ENCODE measurements at places on chromosomes 2 and 18.

DNA sequence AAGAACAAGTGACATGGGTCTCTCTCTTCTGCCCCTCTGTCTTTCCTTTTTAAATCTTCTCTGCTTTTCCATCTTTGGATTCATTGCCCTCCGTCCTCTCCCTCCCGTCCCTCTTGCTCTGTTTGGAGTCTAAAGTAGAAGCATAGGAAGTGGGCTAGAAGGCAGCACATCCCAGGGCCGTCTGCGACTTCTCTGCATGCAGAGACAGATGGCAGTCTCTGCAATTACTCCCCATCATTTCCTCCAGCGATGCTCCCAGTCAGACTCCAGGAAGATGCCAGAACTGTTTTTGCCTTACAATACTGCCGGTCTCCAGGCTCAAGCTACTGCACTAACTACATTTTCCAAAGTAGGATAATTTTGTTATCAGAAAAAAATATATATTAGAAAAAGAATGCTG, 35.2 kb upstream of the LPIN2 start:
- no peak for DNase-seq

GRCh38 chr2:20125164-20125563, 73.7 kb upstream of the LAPTM4A start:
- DNase-seq: no peak

DNA sequence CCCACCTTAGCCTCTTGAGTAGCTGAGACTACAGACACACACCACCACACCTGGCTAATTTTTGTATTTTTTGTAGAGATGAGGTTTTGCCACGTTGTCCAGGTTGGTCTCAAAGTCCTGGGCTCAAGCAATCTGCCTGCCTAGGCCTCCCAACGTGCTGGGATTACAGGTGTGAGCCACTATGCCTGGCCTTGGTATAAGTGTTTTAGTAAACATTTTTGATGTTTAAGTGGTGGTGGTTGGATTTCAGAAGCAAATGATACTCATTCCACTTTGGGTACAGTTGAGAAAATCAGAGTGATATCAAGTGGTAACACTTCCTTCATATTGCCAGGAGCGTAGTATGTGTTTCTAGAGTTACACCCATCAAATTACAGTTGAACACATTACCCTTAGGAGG, 25.4 kb downstream of the ACADL start:
- no peak for DNase-seq

- DNase-seq: no peak
Observed at GRCh38 chr18:12639990-12640880, 17.7 kb downstream of the SPIRE1 start.

- no peak for DNase-seq
Observed at GRCh38 chr18:47842836-47843235, 87.6 kb downstream of the SMAD2 start.

- no peak for DNase-seq
Observed at GRCh38 chr2:12141618-12142258, 395.3 kb downstream of the LPIN1 start.

- DNase-seq: no peak
Observed at GRCh38 chr2:72562451-72563153, 263.2 kb downstream of the EXOC6B start.

- no peak for DNase-seq
Observed at GRCh38 chr2:224952936-224953657, 89.2 kb downstream of the DOCK10 start.

GRCh38 chr2:203498161-203498560, 36.9 kb downstream of the RAPH1 start:
- no peak for DNase-seq

DNA sequence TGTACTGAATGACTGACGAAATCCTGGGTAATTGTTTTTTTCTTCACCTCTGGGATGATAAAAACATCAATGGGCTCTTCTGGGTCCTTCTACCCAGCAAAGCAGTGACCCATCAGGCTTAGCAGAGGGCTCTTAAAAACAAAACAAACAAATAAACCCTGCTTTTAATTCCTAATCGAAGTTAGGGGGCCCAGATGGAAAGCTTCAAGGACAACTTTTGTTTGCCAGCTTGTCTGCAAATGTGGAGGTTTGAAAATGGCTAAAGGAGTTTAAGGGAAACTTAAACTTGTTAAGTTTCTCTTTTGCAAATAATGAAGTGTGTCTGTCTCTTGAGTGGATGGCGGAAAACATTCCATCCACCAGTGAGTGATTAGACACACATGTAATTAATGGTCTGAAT, 327.2 kb downstream of the SATB2 start:
- DNase-seq: no peak

GRCh38 chr2:12321886-12322285, 394.9 kb upstream of the TRIB2 start:
- DNase-seq: no peak

- no peak for DNase-seq
Observed at GRCh38 chr18:74806700-74807416, 209.2 kb downstream of the ZNF407 start.

DNA sequence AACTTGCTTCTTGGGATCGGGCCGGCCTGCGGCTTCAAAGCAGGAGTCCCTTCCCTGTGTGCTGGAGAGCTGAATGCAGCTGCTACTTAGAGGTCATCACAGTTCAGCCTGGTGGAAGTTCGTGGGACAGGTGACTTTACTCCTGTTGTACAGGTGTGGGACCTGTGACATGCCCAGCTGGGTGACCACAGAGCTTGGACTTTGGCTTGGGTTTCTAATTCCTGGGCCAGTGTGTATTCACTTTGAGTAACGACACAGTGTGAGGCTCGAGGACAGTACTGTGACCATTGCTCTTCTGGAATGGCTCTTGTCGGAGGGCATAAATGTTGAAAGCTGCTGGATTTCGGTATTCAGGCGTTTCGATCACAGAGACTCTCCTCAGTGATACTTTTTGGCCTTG, 114.5 kb downstream of the STPG4 start:
- no peak for DNase-seq

DNA sequence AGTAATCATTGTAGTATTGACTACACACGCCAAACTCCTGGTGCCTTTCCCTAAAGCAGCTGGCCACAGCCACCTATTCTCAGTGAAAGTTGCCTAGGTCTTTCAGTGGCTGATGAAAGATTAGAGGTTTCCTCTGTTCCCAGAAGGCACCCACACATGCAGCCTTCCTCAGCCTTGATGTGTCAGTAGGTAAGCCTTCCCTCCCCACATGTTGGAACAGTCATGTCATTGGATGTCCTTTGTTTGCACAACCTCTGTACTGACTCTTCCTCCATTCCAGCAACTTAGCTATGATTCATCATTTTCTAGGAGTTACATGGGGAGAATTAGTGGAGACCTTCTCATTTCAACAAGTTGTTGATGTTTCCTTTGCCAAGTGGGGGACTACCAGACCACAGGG, 630.8 kb upstream of the SLC39A10 start:
- DNase-seq: no peak

DNA sequence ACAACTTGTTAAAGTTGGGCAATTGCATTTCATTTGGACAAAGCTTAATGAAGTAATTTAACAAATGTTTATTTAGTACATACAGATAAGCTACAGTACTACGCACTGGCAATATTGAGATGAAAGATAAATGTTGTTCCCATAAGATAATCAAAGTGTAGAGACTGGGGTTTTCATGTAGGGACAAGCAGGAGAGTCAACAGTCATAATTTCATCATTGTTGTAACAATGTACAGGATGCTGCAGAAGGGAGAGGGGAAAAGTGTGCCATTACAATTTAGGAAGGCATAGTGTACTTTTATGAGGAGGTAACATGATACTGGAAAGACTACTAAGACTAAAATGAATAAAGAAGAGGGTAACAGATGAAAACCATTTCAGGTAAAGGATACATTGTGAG, 441.6 kb downstream of the ERBB4 start:
- no peak for DNase-seq

- DNase-seq: no peak
Observed at GRCh38 chr18:60235164-60235563, 137.4 kb downstream of the MC4R start.

- DNase-seq: no peak
Observed at GRCh38 chr18:30406728-30407127, 635.8 kb downstream of the DSC3 start.
